Hematopoietic multipotent progenitor cell treated with erythropoietin and hydrocortisone succinate and interleukin-3 and kit ligand, for 6 days (in vitro differentiated cells): ENCODE measurements at places on chromosomes 16 and 17.

- DNase-seq: peak; percentile 63
Observed at GRCh38 chr17:7673239-7673638, 14.1 kb downstream of the TP53 start.

- DNase-seq: no peak
Observed at GRCh38 chr17:1274245-1274608, 4.0 kb downstream of the BHLHA9 start.

GRCh38 chr17:35146214-35146833 is 1.3 kb upstream of the UNC45B start:
- DNase-seq: no peak

GRCh38 chr17:39222866-39223834 is 2.6 kb downstream of the STAC2 start:
- DNase-seq: no peak

GRCh38 chr17:4204710-4205173 is 59.0 kb downstream of the ANKFY1 start:
- DNase-seq: no peak

DNA sequence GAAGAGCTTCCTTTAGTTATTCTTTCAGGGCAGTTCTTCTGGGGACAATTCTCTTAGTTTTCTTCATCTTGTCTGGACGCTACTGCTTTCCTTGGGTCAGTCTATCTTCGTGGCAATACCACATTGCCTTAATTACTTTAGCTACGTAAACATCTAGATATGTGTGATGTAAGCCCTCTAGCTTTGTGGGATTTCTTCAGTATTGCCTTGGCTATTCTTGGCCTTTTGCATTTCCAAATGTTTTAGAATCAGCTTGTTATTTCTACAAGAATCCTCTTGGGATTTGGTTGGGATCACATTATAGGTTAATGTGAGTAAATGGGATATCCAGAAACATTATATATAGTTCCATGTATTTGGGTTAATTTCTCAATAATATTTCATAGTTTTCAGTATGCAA is 9.0 kb upstream of the ST6GALNAC2 start:
- DNase-seq: no peak

- DNase-seq: no peak
Observed at GRCh38 chr16:2751577-2752034, 832 bp upstream of the SRRM2 start.

DNA sequence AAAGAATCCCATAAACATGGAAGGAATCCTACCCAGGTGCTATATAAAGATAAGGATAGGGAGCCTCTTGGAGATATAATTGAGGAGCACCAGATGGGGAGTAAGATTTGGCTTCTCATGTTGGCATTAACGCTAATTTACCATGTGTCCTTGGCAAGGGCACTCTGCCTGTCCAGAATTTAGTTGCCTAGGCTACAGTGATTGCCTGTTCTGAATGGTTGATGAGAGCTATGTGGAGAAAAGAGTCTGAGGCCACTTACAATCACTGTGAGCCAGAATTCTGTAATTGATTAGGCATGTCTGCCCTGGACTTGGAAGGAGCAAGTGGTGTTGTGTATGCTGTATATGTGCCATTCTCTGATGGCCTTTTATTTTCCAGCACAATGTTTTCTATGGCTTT is 1101.2 kb upstream of the RBFOX1 start:
- no peak for DNase-seq

GRCh38 chr17:72056727-72057290 is 64.0 kb upstream of the SOX9 start:
- DNase-seq: no peak

DNA sequence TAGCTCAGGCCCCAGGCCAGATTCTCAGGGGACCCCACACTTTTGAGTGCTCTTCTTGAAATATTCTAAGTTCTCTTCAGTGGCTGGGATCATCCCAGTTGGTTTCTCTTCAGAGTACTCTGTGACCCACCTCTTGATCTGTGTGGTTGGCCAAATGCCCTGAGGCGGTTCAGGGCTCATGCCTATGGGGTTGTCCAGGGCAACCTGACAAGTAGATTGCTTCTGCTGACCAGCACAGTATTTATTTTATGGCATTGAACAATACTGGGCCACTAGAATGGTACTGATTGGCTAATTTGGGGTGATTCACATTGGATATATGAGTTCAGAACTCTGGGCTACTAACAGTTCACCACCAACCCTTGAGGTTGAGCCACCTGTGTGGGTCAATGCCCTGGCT is 7.4 kb upstream of the GOSR2 start:
- DNase-seq: no peak

- no peak for DNase-seq
Observed at GRCh38 chr16:49800876-49801275, 55.0 kb downstream of the ZNF423 start.

- no peak for DNase-seq
Observed at GRCh38 chr17:58747674-58748073, 8.0 kb upstream of the PPM1E start.

DNA sequence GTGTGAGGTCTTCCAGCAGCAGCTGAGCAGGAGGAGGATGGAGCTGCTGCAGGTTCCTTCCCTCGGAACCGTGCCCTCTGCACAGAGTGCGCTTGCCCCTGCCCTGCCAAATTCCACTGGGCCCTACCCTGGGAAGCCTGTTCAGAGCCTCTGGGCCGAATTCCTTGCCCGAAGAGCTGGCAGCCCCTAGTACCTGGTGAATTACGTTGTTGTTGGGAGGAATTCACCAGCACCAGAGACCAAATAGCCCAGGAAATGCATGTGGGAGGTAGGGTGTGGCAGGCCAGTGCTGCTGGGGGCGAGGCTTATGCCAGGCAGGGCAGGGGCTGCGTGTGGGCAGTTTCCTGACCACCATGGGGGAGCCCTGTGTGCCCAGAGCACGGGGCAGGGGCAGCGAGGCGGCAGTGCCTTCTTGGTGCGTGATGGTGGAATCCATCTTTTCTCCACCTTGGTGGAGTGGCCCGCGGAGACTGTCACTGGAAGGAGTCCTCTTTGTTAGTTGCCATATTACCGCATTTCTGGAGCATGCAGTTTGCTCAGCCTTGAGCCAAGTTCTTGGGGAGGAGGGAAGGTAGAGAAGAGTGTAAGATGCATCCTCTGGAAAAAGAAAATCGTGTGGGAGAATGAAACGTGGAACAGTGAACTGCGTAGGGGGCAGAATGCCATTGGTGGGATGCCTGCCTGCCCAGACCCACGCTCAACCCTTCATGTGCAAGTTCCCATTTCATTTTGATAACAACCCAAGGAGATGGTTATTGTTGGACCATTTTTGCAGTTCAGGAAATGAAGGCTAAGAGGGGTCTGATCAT is 2.3 kb downstream of the MRC2 start:
- DNase-seq: no peak

- no peak for DNase-seq
Observed at GRCh38 chr16:50925758-50926357, 184.0 kb downstream of the CYLD start.

GRCh38 chr16:72835086-72835485 is 212.8 kb downstream of the ZFHX3 start:
- no peak for DNase-seq

DNA sequence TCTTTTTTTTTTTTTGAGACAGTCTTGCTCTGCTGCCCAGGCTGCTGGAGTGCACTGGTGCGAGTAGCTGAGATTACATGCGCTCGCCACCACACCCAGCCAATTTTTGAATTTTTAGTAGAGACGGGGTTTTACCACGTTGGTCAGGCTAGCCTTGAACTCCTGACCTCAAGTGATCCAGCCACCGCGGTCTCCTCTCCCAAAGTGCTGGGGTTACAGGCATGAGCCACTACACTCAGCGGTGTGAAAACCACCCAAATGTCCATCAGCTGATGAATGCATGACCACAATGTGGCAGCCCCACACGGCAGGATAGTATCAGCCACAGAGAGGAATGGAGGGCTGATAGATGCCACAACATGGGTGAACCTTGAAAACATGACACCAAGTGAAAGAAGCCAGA is 2.1 kb downstream of the P2RX5 start:
- peak; percentile 67 for DNase-seq

- peak; percentile 26 for DNase-seq
Observed at GRCh38 chr16:19804538-19805323, 79.9 kb downstream of the GPRC5B start.

- no peak for DNase-seq
Observed at GRCh38 chr17:4490637-4491061, 8.0 kb upstream of the SPNS2 start.

GRCh38 chr16:48681520-48681919 is 71.5 kb upstream of the N4BP1 start:
- DNase-seq: peak; percentile 2

DNA sequence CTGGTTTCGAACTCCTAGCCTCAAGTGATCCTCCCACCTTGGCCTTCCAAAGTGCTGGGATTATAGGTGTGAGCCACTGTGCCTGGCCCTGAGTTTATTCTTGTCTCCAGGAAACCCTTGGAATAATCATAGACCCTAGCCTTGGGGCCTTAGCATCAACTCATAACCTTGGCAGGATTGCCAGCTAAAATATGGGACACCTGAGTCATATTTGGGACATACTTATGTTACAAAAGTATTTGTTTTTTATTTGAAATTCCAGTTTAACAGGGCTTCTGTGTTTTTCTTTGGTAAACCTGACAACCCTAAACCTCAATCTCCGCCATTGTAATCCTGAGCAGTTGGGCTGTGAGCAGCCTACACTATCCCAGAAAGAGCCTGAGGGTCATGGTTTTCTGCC is 28.6 kb upstream of the TNS4 start:
- DNase-seq: no peak

- DNase-seq: no peak
Observed at GRCh38 chr17:34569591-34569990, 9.8 kb upstream of the TMEM132E start.

- DNase-seq: no peak
Observed at GRCh38 chr16:15460601-15461000, 26.2 kb downstream of the BMERB1 start.

- DNase-seq: no peak
Observed at GRCh38 chr16:51149251-51149661, 1.8 kb downstream of the SALL1 start.

GRCh38 chr17:46002311-46002972 is 3.4 kb downstream of the STH start:
- peak; percentile 79 for DNase-seq

DNA sequence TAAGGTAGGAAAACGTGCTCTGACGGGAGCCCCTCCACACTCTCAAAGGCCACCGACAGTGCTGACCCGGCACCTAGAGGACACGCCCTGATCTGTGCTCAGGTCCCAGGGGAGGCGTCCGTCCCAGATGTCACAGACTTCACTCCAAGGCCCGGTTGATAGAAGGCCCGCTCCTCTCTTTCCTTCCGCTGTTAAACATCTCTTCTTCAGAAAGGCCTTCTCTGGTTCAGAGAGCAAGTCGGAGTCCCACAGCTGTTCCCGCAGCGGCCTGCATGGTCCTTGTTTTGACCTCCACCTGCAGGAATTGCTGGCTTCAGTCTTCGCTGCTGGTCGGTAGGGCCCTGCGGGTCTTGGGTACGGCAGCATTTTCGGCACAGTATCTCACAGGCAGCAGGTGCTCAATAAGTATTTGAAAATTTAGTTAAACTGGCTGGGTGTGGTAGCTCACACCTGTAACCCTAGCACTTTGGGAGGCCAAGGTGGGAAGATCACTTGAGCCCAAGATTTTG is 88.5 kb downstream of the MRC2 start:
- no peak for DNase-seq

GRCh38 chr17:17810084-17810894 is 26.5 kb downstream of the SREBF1 start:
- DNase-seq: no peak

- DNase-seq: no peak
Observed at GRCh38 chr16:22847100-22847499, 33.1 kb downstream of the HS3ST2 start.

DNA sequence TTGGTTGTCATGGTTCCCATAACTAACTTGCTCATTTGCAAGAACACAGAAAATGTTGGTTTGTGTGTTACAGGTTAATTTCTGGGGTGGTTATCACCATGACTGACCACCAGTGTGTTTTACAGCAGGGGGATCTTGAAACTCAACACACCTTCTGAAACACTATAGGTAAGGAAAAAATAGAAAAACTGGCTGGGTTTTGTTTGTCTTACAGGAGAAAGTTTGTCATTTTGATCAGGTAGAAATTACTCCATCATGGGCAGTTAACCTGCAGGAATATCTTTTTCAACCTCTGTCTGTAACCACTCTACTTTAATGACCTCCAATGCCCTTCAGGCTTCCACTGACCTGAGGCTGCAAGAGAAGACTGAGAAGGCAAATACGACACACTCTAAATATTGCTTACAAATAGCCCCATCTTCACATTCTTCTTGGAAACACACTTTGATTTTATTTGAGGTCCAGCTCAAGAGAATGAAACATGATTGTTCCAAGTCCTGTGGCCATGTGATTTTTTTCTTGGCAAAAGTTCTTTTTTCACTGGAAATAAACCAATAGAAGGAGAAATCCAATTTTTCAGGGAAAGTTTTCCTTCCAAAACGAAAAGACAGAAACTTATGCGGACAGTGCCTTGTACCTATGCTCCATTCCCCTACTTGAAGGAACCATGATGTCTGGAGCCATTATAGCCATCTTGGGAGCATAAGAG is 428.7 kb upstream of the SALL1 start:
- no peak for DNase-seq

DNA sequence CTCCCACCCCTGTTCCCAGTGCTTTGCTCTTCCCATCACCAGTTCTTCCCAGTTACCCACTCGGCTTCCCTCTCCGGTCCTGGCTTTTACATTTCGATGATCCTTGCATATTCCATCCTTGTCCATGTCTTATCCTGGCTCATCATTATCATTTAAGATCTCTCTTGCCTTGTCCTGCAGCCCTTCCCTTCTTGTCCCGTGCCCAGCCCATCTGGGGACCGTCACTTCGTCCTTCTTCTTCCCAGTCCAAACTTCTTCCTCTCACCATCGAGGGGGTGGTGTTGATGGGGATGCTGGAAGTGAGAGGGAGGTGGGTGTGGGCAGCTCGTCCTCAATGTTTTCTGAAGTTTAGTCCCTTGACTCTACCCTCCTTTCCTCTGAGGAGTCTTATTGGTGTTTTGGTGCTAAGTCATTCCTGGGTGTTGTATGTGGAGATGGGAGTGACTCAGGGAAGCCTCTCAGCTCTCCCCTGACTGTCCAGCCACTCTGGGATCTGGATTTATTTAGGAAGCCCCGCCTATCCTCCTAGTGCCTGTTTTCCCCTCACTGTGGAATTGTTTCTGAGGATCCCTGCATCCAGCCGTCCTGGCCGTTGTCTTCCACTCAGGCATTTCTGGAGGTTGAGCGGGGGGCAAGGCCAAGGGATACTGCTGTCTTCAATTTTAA is 975 bp downstream of the SNX29 start:
- no peak for DNase-seq

GRCh38 chr16:8721336-8722024 is 47.1 kb downstream of the ABAT start:
- DNase-seq: peak; percentile 12

- peak; percentile 98 for DNase-seq
Observed at GRCh38 chr16:22216191-22216831, 10.2 kb downstream of the EEF2K start.

- no peak for DNase-seq
Observed at GRCh38 chr17:39946551-39947330, 16.1 kb upstream of the GSDMA start.

DNA sequence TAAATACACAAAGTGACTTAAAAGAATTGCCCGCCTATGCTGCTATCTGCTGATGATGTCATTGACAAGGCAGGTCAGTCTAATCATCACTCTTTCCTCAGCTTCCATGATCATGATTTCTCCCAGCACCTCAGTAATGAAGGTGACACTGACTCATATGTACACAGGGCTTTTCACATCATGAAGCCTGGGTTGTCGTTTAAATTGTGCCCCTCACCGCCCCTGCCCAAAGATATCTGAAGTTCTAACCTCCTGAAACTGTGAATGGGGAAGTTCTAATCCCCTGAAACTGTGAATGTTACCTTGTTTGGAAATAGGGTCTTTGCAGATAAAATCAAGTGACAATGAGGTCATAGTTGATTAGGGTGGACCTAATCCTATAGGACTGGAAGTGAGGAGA is 17.4 kb upstream of the GPRC5C start:
- no peak for DNase-seq
